ENCODE measurements at places on chromosomes 7 and 10. TPM values are rescaled to one million over a fixed set of nuclear protein-coding genes. Genes with fewer than 3 reads are reported as not detected.

- H3K27ac ChIP-seq, result no peak overlapping the region
- no peaks in the 10 kb centered on the region for H3K27me3 ChIP-seq
- no peaks in the 10 kb centered on the region for H3K4me1 ChIP-seq
These were observed 712 bp downstream of the FOXP2 start for GRCh38 chr7:114415064-114415989.

GRCh38 chr10:44020322-44021111, 364.4 kb downstream of the CXCL12 start:
- DNase-seq, result no peak
- H3K4me1 ChIP-seq, result no peaks in the 10 kb centered on the region
- no peak overlapping the region for H3K27ac ChIP-seq

Gene ARMC10
- total RNA-seq, result 44.0 TPM

DNA sequence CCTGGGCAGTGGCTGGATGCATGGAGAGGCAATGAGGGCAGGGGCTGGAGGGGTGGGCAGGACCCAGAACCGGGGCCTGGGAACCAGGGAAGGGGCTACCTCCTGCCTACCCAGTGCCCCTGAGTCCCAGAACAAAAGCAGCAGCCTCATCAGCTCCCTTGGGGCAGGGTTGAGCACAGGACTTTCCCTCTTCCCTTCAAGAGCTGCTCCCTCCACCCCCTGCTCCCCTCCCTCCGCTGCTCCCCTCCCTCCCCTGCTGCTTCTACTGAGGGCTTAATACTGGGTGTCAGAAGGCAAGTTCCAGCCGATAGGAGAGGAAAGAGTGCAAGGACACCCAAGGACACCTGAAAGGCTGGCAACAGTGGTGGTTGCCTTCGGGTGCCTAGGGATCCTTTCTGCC, 28.2 kb upstream of the INMT start:
- no peak for DNase-seq
- H3K4me1 ChIP-seq, result peaks cover 32% of the 10 kb centered on the region
- peaks cover 13% of the 10 kb centered on the region for H3K36me3 ChIP-seq
- no peaks in the 10 kb centered on the region for H3K27me3 ChIP-seq

Gene APBB1IP
- total RNA-seq, result 64.8 TPM

- no peaks in the 10 kb centered on the region for H3K4me1 ChIP-seq
- H3K27me3 ChIP-seq, result peaks cover 21% of the 10 kb centered on the region
- H3K36me3 ChIP-seq, result no peaks in the 10 kb centered on the region
- H3K27ac ChIP-seq, result no peak overlapping the region
- H3K4me3 ChIP-seq, result no peak overlapping the region
These were observed 24.2 kb downstream of the AFAP1L2 start for GRCh38 chr10:114380060-114380459.

Gene SEMA3C
- not detected for total RNA-seq

GRCh38 chr10:101229266-101230182, at the start of gene LBX1:
Gene LBX1 (minus strand): TSS chr10:101229463. CDS start chr10:101228815, 648 bp downstream.
- H3K4me1 ChIP-seq, result peaks cover 30% of the 10 kb centered on the region
- H3K27me3 ChIP-seq, result peaks cover 76% of the 10 kb centered on the region
- no peak within 1 kb of the TSS for H3K27ac ChIP-seq
- no peak within 1 kb of the TSS for H3K4me3 ChIP-seq
- H3K36me3 ChIP-seq, result no peaks in the 10 kb centered on the region

- no peak for DNase-seq
- no peak overlapping the region for H3K4me3 ChIP-seq
- H3K36me3 ChIP-seq, result no peaks in the 10 kb centered on the region
- no peaks in the 10 kb centered on the region for H3K4me1 ChIP-seq
These were observed 99.4 kb downstream of the MKX start for GRCh38 chr10:27646194-27646593.

DNA sequence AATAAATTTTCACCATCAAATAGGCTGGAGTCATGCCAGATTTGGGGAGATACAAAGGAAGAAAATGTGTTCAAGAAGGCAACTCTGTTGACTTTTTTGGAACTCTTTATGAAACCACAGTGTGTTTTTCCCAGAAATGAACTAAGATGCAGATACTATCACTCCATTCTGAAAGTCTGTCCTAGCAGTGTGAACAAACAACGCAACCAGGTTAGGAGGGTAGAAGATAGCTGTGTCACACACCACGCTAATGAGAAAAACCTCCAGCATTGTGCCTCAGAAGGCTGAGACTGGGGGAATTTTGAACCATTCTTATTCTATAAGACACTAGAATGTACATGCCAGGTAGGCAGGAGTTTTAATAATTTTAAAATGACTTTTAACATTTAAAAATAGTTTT, 15.9 kb upstream of the ATP6V0A4 start:
- no peak overlapping the region for H3K4me3 ChIP-seq
- no peak overlapping the region for H3K27ac ChIP-seq
- H3K27me3 ChIP-seq, result no peaks in the 10 kb centered on the region
- no peaks in the 10 kb centered on the region for H3K36me3 ChIP-seq
- peaks cover 11% of the 10 kb centered on the region for H3K4me1 ChIP-seq
- DNase-seq, result no peak

Gene NEUROD6
- not detected for total RNA-seq

- no peak overlapping the region for H3K27ac ChIP-seq
- H3K27me3 ChIP-seq, result no peaks in the 10 kb centered on the region
- no peak overlapping the region for H3K4me3 ChIP-seq
- no peaks in the 10 kb centered on the region for H3K36me3 ChIP-seq
These were observed 86.4 kb downstream of the AUTS2 start for GRCh38 chr7:69684369-69685292.

GRCh38 chr7:139860090-139860775, 31.2 kb downstream of the TBXAS1 start:
- H3K4me3 ChIP-seq, result no peak overlapping the region
- H3K36me3 ChIP-seq, result no peaks in the 10 kb centered on the region
- peaks cover 10% of the 10 kb centered on the region for H3K4me1 ChIP-seq
- H3K27ac ChIP-seq, result no peak overlapping the region

DNA sequence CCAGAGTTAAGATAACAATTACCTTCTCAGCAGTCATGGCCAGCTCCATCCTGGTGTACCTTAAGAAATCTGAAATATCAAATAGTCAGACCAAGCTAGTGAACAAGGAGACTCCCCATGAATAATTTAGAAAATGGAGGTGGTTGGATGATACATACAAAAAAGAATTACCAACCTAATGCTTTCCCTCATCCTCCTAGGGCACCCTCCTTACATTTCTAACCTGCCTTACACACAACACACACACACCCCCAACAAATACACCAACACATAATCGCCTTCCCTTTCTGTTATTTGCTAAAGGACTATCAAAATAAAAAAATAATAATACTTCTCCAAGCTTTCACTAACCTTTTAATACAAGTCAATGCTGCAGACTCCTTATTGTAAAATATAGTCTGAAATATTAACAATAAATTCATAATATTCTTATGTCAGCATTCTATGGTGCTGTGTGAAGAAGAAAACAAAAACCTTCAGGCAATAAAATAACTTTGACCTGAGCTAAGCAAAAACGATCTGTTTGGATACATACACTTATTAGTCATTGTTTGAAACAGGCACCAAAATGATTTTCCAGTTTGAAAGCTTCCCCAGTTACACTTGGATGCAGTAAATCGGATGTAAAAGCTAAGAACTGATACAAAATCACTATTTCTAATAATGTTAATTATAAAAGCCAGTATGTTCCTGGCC, 3.4 kb downstream of the TWIST1 start:
- H3K27ac ChIP-seq, result no peak overlapping the region
- peaks cover 2% of the 10 kb centered on the region for H3K4me1 ChIP-seq
- H3K27me3 ChIP-seq, result peaks cover 70% of the 10 kb centered on the region
- no peaks in the 10 kb centered on the region for H3K36me3 ChIP-seq

Gene SH2B2
- total RNA-seq, result 5.0 TPM

DNA sequence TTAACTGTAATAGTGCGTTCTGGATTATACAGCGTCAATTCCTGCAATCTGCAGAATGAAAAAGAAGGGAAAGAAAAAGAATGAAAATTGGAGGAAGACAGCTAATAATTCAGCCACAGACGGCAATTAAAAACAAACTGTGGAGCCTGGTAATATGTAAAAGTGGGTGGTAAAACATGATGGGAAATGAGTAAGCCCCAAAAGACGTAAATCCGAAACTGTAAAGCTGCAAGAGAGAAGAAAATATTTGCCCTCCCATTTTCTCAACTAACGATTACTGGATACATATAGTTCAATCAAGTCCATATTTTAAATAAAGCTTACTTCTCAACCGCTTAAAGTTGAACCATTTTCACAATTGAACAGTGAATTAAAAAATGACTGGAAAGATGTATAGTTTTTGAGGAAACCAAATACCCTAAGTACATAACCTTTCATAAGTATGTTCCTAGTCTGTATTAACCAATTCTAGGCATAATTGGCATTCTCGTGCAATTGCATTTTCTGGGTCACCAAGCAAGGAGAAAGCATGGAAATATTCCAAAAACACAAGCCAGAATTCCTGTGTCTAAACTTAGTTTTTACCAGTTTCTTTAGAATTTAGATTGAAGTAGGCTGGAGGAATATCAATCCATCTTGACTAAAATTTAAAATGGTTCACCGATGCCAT, 44.8 kb downstream of the MALSU1 start:
- H3K4me3 ChIP-seq, result no peak overlapping the region
- H3K27ac ChIP-seq, result no peak overlapping the region
- peaks cover 32% of the 10 kb centered on the region for H3K4me1 ChIP-seq
- no peaks in the 10 kb centered on the region for H3K36me3 ChIP-seq

GRCh38 chr10:14118953-14119352, 211.8 kb downstream of the FRMD4A start:
- no peak overlapping the region for H3K27ac ChIP-seq
- no peaks in the 10 kb centered on the region for H3K36me3 ChIP-seq
- no peaks in the 10 kb centered on the region for H3K27me3 ChIP-seq
- no peak for DNase-seq
- no peak overlapping the region for H3K4me3 ChIP-seq

GRCh38 chr7:134462337-134462925, 3.5 kb upstream of the AKR1B1 start:
- peaks cover 10% of the 10 kb centered on the region for H3K36me3 ChIP-seq
- no peak overlapping the region for H3K4me3 ChIP-seq
- peaks cover 21% of the 10 kb centered on the region for H3K4me1 ChIP-seq

DNA sequence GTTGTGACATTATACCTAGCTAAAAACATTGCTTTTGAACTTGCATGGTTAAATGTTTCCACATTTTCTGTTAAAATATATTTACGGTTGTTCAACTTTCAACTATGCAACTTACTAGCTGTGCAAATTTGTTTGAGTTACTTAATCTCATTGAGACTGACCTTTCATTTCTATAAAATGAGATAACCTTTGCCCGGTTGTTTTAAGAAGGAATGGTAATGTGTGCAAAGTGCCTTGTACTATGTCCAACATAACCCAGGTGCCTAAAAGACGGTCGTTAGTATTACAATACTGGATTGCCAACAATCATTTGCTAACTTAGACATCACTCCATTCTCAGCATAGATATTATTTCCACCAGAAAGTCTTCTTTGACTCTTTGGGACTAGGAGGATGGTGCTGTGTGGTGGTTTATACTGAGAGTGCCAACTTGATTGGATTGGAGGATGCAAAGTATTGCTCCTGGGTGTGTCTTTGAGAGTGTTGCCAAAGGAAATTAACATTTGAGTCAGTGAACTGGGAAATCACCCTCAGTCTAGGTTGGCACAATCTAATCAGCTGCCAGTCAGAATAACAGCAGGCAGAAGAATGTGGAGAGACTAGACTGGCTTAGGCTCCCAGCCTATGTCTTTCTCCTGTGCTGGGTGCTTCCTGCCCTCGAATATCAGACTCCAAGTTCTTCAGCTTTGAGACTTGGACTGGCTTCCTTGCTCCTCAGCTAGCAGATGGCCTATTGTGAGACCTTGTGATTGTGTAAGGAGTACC, 85.2 kb upstream of the PDSS1 start:
- H3K27ac ChIP-seq, result no peak overlapping the region
- H3K36me3 ChIP-seq, result no peaks in the 10 kb centered on the region
- H3K4me1 ChIP-seq, result no peaks in the 10 kb centered on the region
- no peaks in the 10 kb centered on the region for H3K27me3 ChIP-seq
- no peak for DNase-seq

- no peaks in the 10 kb centered on the region for H3K4me1 ChIP-seq
- no peak overlapping the region for H3K27ac ChIP-seq
- DNase-seq, result no peak
- no peak overlapping the region for H3K4me3 ChIP-seq
- H3K36me3 ChIP-seq, result no peaks in the 10 kb centered on the region
These were observed 516.6 kb upstream of the SEMA3D start for GRCh38 chr7:85703251-85704010.

DNA sequence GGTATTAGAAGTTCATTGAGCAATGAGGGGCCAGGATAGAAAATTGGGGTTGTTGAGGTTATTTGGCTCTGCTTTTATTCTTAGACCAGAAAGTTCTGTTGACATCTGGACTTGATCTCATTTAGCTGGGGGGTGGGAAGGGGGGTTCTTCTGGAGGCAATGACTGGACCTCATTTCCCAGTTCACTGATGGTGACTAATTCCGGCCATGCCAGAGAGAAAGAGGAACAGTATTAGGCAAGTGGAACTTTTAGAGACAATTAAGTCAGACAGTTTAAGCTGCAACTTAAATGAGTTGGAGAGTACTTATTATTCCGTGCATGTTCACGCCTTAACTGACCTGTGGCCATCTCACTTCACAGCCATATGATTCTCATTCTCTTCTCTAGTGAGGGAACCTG, 512.5 kb downstream of the REEP3 start:
- H3K36me3 ChIP-seq, result no peaks in the 10 kb centered on the region
- peaks cover 2% of the 10 kb centered on the region for H3K27me3 ChIP-seq
- no peak for DNase-seq
- H3K4me1 ChIP-seq, result no peaks in the 10 kb centered on the region

Gene PDLIM1
- 0.74 TPM for total RNA-seq

Gene LMOD2
- total RNA-seq, result not detected

GRCh38 chr7:128076796-128077271, 45.6 kb upstream of the LRRC4 start:
- no peaks in the 10 kb centered on the region for H3K27me3 ChIP-seq
- peaks cover 9% of the 10 kb centered on the region for H3K36me3 ChIP-seq
- no peaks in the 10 kb centered on the region for H3K4me1 ChIP-seq

DNA sequence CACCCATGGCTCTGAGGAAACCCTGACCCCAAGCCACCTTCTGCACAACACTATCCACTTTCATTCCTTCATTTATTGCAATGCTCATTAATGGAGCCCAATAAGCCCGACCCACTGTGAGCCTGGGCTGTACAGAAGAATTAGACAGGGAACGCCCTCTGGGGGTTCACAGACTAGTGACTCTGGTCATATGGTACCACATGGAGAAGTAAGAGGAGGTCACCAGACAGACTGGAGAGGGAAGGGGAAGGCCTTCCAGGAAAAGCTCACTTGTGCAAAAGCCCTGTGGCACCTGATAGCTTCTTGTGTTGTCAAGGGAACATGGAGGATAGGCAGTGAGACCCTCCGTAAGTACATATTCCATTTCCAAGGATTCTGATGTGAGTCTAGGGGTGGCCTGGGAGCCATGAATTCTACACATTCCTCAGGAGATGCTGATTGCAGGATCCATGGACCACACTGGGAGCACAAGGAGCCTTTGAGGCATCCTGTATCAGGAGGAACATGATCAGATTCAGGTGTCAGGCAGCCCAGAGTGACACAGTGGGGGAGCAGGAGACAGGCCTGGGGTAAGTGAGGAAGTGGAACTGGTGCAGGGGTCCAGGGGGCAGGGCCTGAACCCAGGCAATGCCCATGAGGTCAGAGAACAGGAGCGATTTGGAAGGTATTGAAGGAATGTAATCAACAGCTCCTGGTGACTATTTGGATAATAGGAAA, 19.9 kb downstream of the TMEM72 start:
- H3K27ac ChIP-seq, result no peak overlapping the region
- H3K27me3 ChIP-seq, result no peaks in the 10 kb centered on the region
- no peak for DNase-seq
- peaks cover 5% of the 10 kb centered on the region for H3K4me1 ChIP-seq

Measured in activated CD8-positive, alpha-beta T cell treated with anti-CD3 and anti-CD28 coated beads for 36 hours (primary cell).